ENCODE measurements at places on chromosomes 16 and 17.

- no peak for DNase-seq
Observed at GRCh38 chr17:15106540-15106939, 158.6 kb downstream of the PMP22 start.

- no peak for DNase-seq
Observed at GRCh38 chr16:89898201-89898967, 20.3 kb upstream of the MC1R start.

GRCh38 chr16:47371271-47372014 is 89.4 kb downstream of the ITFG1 start:
- no peak for DNase-seq

DNA sequence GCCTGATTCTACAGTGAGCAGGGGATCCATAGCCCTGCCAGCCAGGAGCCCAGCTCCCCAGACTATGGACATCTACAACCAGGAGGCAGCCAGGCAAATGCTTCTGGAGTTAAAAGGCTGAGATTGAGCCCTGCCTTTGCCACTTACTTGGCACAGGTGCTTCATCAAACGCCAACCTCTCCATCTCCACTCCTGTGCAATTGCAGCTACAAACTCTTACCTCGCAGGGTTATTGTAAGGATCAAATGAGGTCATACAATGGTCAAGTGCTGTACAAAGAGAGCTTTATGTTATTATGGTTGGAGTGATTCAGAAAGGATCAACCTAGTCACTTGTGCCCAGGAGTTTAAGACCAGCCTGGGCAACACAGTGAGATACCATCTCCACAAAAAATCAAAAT is 9.8 kb upstream of the MYO18A start:
- no peak for DNase-seq

DNA sequence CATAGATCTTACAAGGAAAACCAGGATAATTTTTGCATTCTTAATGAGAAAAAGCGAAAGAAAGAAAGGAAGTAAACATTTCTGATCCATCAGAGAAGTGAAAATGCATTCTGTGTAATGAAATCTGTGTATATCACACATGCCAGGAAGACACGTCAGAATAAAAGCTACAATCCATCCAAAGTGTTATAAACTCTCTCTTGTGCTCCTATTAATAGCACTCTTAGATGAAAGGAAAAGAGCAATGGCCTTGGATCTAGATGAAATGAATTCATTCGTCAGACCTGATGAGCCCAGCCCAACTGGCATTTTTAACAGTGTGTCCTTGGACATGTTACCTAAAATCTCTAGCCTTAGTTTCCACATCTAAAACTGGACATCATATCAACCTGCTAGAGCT is 885.5 kb downstream of the CDH11 start:
- DNase-seq, result no peak

GRCh38 chr17:38533866-38534497 is 71.8 kb downstream of the SRCIN1 start:
- DNase-seq, result no peak

DNA sequence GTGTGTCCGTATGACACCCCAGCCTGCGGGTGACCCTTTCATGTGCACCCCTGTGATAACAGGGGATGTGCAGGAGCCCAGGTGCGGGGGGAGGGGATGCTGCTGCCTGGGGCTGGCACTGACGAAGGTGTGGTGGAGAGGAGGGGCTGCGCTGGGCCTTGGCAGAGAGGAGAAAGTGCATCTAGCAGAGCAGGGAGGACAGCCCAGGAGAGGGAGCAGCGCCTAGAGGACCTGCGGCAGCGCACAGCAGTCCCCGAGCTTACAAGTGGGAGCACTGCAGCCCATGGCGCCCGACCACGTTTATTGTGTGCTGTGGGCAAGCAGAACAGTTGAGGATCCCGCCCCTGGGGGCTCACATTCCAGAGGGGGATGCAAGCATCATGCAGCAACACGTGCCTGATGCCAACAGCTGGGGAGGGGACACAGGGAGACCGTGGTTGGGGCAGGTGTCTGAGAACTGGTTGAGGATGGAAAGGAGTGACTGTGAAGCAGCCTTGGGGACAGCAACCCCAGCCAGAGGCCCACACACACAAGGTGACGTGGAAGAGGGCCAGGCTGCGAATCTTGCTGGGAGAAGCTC is 10.9 kb upstream of the SLC7A5 start:
- no peak for DNase-seq

GRCh38 chr16:67137605-67138004 is 13.2 kb downstream of the B3GNT9 start:
- DNase-seq, result no peak

DNA sequence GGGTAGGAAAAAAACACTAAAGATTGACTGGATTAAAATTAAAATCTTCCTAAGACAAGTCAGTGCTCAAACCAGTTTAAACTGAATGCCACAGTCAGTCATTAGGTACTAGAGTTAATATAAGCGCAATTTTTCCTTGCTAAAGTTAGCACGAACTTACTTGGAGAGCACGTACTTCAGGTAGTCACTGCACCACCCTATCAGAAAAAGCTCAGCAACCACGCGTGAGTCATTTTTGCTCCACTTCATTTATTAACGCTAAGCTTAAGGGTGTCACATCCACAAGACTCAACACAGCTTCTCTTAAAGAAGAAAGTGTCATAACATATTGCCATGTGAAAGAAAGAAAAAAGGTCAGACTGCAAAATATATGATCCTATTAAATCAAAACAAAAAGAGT is 53.1 kb downstream of the TEX2 start:
- DNase-seq, result no peak

GRCh38 chr17:7022781-7023571 is at the start of gene BCL6B:
Gene BCL6B, plus strand, starts transcription at chr17:7023050. Its CDS starts 622 bp downstream, at chr17:7023672.
- no peak for DNase-seq

- DNase-seq, result no peak
Observed at GRCh38 chr16:67169011-67169451, 1.3 kb upstream of the NOL3 start.

GRCh38 chr16:15521390-15521757 is 87.0 kb downstream of the BMERB1 start:
- no peak for DNase-seq

GRCh38 chr16:50534556-50534955 is 13.6 kb upstream of the NKD1 start:
- no peak for DNase-seq

DNA sequence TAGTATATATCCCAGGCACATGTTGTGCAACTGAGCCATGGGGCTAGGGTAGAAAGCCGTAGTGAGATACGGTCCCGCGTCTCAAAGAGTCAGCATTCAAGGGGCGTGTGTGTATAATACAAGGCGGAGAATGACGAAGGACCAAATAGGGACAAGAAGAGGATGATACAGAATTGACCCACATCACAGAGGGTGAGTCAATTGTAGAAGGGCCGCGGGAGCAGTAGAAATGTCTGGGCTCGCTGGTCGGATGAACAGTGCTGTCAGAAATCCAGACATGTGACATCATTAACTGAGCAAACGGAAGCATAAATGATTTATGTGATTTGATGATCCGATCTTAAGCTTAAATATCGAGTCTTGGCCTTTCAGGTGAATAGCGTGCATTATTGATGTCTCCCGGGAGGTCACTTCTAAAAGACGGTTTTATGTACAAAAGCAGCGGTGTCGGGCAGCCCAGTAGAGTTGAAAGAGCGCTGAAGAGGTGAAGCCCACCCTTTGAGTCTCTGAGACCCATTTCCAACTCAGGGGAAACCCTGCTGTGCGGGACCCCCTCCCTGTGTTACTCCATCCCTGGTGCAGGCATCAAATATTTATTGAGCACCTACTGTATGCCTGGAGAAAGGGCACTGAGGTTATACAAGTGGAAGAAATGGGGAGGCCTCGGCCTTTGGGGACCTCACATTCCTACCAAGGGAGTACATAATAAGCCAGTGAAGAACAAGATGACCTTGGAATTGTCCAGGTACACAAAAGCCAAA is 45.1 kb downstream of the ATP2C2 start:
- DNase-seq, result no peak

DNA sequence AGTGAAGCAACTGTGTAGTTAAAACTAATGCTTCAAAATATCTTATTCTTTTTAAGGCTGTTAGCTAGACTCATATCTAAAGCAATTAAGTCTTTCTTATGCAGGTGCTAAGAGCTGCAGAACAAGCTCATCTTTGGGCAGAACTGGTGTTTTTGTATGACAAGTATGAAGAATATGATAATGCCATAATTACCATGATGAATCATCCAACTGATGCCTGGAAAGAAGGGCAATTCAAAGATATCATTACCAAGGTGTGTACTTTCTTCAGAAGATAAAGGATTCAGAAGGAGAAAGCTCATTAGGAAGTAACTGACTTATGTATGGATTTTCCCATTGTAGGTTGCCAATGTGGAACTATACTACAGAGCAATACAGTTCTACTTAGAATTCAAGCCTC is 23.9 kb downstream of the PTRH2 start:
- no peak for DNase-seq

DNA sequence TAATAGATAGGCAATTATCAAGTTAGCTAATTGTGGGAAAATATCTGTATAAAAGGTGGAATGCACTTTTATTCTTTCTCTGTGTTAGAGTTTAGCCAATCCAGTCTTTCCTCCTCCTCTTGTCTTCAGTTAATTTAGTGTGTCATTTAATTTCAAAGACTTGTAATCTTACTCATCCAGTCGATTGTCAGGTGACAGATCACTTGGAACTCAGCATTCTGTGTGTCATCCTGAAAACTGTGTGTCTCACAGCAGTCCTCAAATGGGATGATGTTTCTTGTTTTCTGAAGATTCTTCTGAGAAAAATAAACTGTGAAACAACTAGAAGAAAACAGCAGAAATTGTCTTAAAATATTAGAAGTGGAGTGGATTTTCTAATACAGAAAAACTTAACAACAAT is 290 bp upstream of the KRTAP4-1 start:
- DNase-seq, result no peak

GRCh38 chr16:11583166-11583565 is 3.6 kb downstream of the LITAF start:
- DNase-seq, result no peak

- no peak for DNase-seq
Observed at GRCh38 chr17:27327397-27327796, 33.5 kb downstream of the WSB1 start.

- no peak for DNase-seq
Observed at GRCh38 chr16:76837872-76838271, 353.1 kb upstream of the MON1B start.

DNA sequence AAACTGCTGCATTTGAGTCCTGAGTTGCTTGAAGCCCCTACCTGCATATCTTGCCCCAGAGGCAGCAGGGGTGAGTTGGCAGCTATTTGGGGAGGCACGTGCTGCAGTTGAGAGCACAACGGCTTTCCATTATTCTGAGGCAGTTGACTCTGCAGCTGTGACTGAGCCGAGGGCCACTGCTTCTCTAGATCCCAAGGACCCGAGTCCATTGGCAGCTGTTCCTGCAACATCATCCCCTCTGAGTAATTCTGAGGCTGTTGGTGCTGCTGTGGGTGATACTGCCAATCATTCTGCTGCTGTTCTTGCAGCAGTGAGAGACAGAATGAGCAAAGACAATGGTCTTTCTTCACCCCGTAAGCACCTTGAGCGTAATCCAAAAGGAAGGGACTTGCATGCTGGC is 12.7 kb downstream of the TERF2IP start:
- no peak for DNase-seq

DNA sequence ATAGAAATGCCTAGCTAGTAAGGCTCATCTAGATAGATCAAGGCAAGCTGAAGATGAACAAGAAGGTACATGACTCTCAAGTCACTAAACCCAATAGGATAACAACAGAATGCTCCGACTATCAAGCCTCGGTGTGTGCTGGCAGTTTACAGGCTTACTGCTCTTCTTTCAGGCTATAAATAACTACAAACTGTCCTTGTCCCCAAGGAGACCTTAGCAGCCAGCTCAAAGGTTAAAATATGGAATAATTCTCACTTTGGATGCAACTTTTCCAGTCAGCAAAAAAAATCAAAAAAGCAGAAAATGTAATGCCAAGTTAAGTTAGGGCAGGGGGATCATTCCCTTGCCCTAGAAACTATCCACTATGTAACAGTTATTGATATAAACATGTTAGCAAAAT is 44.6 kb downstream of the SPOP start:
- no peak for DNase-seq

DNA sequence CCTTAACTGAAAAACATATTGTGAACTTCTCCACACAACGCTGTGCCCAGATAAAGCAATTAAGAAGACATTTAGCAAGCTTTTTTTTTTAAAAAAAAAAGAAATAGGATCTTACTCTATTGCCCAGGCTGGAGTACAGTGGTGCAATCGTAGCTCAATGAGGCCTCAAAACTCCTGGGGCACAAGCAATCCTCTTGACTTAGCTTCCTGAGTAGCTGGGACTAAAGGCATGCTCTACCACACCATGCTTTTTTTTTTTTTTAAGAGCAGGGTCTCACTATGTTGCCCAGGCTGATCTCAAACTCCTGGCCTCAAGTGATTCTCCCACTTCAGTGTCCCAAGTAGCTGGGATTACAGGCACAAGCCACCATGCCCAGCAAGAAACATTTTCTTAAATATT is 20.1 kb downstream of the AP1G1 start:
- no peak for DNase-seq

- no peak for DNase-seq
Observed at GRCh38 chr17:63464691-63465236, 12.1 kb upstream of the ACE start.

DNA sequence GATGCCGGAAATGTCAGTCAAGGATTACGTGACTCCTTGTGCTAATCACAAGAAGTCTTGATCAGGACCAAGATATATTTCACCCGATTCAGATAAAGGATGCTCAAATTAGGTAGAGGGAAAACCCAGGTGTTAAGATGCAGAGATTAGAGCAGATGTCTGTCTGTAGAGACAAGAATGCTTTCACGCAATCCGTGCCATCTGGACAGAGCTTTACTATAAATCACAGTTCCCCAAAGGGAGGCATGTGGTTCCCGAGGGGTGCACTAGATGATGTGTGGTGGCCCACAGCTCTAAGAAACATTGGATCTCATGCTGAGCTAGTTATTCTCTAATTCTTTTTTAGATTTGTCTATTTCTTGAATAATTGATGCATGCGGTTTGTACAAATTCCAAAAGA is 9.8 kb upstream of the MAP3K14 start:
- DNase-seq, result no peak

DNA sequence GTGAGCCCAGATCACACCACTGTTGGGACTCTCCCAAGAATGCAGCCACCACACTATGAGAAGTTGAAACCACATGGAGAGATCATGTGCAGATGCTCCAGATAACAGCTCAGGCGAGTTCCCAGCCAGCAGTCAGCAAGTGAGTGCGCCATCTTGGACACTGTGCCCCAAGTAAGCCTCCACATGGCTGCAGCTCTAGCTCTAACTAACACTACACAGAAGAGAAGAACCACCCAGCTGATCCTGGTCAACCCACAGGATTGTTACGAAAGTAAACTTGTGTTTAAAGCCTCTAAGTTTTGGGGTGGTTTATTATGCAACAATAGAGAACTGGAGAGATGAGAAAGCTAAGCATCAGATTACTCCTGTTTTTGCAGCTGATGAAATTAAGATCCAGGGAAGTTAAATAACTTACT is 25.8 kb downstream of the SLC38A7 start:
- DNase-seq, result no peak

- DNase-seq, result no peak
Observed at GRCh38 chr17:45895969-45896785, 1.8 kb downstream of the MAPT start.
